Activated CD8-positive, alpha-beta memory T cell treated with anti-CD3 and anti-CD28 coated beads, Interleukin-2, amount 10 ng/mL, durations not matched to agents 7 days and 5 days (primary cell): ENCODE measurements at places on chromosomes 5 and 9. TPM values are rescaled to one million over a fixed set of nuclear protein-coding genes. Genes with fewer than 3 reads are reported as not detected.

GRCh38 chr5:138529812-138530211 is 13.2 kb downstream of the ETF1 start:
- DNase-seq, result no peak

GRCh38 chr9:85743275-85744128 is 1.7 kb upstream of the AGTPBP1 start:
- DNase-seq, result peak; percentile 46

- no peak for DNase-seq
Measured at GRCh38 chr5:151630088-151630487, 39.0 kb upstream of the FAT2 start.

GRCh38 chr5:171469326-171469725 is 49.9 kb downstream of the FGF18 start:
- DNase-seq, result no peak

DNA sequence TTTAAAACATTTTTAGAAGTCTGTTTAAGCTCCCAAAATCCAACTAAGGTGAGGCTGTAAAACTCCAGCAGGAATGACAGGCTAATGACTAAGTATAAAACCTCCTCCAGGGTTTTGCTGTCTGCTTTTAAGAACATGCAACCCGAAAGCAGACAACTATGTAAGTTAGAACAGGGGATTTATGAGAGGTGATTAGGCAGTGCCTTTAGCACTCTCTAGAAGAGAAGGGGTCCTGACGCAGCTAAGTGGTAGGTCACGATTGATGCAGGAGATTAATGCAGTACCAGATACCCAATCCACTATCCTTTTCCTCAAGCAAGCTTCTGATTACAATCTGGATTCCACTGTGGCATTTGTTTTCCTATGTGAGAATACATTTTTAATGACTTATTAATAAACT is 25.9 kb downstream of the HOMER1 start:
- no peak for DNase-seq

- DNase-seq, result no peak
Measured at GRCh38 chr9:130073373-130073772, 19.7 kb downstream of the GPR107 start.

DNA sequence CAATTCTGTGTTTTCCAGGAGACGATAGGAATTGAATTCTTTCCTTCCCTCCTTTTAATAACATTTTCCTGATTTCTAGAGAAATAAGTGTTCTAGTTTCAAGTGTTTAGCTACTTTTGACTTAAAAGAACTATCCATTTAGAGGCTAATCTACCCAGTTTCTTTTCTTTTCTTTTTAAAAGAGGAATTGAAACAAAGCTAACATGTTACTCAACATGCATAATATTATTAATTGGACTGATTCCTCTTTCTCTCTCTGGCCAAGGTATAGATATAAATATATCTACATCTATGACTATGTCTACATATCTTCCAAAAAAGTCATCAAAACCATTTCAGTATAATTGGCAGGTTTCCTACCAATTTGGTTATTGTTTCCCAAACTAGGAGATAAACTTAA is 309.8 kb downstream of the TRPM3 start:
- DNase-seq, result no peak

DNA sequence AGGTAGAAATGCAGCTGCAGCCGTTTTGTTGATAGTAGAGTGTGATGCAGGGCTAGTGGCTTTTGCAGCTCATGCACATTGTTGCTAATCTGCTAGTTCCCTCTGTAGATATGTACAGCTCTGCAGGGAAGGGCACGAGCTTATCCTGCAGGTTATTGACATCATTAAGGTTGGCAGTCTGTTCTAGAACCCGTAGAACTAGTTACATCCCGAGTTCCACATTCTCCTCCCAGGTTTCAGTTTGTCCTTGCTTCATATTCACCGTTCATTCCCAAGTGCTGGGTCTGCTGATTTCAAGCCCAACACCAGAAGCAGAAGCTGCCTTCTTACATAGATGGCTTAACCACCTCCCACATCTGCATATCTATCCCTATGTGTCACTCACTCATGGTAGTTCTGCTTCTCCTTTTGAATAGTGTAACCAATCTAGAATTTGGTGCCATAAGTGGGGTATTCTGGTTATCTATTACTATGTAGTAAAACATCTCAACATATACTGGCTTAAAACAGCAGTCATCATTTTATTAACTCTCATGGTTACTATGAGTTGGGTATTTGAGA is 38.1 kb downstream of the CRHBP start:
- DNase-seq, result no peak

- no peak for DNase-seq
Measured at GRCh38 chr5:132378580-132378979, 9.1 kb downstream of the SLC22A5 start.

DNA sequence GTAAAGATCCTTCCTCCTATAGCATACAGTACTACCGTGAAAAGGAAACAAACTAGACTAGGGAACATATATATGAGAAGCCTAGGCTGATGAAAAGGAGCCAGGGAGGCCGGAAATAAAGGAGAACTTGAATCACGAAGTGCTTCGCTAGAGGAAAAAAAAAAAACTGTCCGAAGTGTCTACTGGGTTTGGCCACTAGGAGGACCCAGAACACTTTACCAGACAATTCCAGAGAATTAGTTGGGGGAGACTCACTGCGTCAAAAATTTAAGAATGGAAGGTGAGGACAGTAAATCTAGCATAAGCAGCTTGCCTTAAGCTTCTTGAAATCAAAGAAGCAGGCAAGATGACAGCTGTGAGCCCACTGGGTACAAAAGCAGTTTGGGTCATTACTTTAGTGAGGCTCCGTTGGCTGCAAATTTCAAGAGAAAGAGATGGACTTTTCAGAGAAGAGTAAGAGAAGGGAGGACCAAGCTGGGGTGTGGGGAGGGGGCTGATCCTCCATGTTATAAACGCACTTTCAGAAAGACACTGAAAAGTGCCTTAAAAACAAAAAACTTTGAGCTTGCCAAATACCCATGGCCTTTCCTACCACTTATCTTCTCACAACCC is 47.4 kb downstream of the P4HA2 start:
- no peak for DNase-seq

DNA sequence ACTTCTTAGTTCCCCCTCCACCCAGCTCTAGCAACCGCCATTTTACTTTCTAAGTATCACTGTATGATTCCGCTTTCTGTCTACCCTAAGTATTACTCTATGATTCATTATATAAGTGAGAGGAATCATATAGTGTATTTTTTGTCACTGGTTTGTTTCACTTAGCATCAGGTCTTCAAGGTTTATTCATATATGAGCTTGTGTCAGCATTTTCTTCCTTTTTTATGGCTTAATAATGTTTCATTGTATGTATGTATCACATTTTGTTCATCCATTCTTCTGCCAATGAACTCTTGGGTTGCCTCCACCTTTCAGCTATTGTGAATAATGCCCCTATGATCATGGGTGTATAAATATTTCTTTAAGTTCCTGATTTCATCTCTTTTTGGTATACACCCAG is 222.8 kb downstream of the SNCAIP start:
- no peak for DNase-seq

DNA sequence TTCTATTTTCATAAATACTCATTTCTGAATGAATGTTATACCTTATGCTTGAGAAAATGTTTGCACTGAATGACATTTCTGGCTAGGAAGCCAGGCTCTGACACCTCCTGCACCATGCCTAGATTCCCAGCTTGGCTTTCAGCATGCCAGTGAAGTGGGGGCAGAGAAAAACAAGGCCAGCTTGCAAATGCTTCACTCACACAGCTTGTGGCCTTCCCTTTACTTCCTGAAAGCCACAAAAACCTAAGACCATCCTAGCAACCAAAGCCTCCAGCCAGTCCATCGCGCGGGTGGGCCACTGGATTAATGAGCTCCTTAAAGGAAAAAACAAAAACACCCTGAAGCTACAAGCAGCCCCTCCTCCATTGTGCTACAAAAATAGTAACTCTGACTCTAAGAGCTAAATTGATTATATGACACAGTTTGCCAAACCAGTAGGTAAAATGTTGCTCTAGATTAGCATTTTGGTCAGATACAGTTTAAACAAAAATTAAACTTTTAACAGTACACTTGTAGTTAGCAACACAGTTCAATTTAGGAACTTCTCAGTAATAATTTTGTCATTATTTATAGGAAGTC is 159.9 kb downstream of the TSSK1B start:
- no peak for DNase-seq

GRCh38 chr9:94912700-94913249 is 186.3 kb downstream of the AOPEP start:
- DNase-seq, result no peak

- no peak for DNase-seq
Measured at GRCh38 chr9:118957585-118957984, 411.6 kb downstream of the BRINP1 start.

CTXN3 gene
- total RNA-seq, result not detected

SV2C gene
- total RNA-seq, result 0.20 TPM

ACER2 gene
- 1.9 TPM for total RNA-seq

DDX4 gene
- 0.12 TPM for total RNA-seq

CEL gene
- total RNA-seq, result 1.7 TPM
